HAP-1 (cell line): ENCODE measurements at places on chromosomes 13 and 19.

DNA sequence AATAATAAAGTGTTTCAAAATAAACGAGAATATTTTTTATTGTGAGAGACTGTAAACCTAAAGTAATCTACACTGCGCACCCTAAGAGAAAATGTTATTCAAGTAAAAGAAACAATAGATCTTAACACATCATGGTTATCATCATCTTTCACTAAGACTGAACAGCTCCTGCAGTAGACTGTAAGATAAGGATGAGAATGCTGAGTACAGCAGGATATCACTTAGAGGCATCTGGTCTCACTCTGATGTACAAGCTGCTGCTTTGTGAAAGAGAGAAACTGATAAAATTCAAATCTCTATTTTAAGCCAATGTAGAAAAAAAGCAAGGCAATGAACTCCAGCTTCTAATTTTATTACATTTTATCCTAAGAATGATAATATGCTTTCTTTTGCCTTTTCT lies 261.7 kb upstream of the HTR2A start:
- DNase-seq, result no peak

GRCh38 chr19:44548736-44549135 lies 19.3 kb upstream of the CEACAM20 start:
- DNase-seq, result no peak

- DNase-seq, result no peak
Observed at GRCh38 chr13:99289271-99289670, 17.9 kb downstream of the GPR183 start.

- no peak for DNase-seq
Observed at GRCh38 chr13:56888455-56888854, 252.3 kb upstream of the PRR20A start.

DNA sequence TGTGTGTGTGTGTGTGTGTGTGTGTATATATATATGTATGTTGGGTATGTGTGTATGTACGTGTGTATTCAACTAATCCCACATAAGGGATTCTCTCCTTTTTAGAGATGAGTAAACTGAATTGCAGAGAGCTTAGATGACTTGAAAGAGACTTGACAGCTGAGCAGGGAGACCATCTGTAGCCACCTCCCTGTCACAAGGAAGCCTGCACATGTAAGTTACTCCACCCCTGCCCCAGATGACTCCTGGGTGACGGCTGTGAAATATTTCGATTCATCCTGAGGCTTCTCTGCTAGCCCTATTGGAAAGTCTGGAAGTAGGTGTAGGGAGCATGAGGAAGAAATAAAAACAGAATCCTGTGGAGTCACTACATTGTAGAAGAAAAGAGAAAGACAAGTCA lies 480.4 kb downstream of the FOXO1 start:
- no peak for DNase-seq

DNA sequence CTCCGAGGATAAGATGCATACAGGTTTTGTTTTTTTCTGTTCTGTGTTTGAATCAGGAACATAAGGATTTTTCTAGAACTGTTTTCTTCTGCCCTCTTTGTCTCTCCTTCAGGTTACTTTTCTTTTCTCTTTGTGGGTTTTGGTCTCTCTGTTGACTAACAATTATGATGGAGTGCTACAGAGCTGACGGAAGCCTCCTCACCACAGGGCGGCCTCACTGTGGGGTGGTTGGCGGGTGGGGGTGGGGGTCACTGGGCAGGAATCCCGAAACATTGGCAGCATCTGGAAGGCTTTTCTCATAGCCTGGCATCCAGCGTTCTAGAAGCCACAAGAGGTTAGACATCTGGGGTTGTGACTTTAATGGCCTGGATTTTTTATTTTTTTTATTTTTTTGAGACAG lies 12.0 kb upstream of the MATK start:
- DNase-seq, result no peak

- DNase-seq, result no peak
Observed at GRCh38 chr19:40279120-40279551, 6.0 kb downstream of the AKT2 start.

DNA sequence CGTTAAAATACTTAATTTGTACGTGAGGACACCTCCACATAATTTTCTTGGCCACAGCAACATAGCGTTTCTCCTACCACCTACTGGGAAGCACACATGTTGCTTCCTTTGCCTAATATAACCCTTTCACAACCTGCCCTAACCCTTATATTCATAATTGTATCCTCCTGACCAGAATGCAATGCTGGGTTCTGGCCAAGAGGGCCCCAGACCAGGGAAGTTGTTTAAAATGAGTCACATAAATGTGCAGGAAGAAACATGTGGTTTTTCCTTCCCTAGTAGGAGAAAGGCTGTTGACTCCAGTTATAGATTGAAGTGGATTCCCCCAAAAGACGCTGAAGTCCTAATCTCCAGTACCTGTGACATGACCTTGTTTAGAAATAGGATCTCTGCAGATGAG lies 187.3 kb downstream of the NUFIP1 start:
- DNase-seq, result no peak
